ENCODE measurements at places on chromosomes 3 and 15.
A peak's percentile ranks its signal among the peaks of the same experiment; 100 is the strongest.

- DNase-seq, result no peak
Observed at GRCh38 chr15:78623786-78624497, 3.1 kb upstream of the CHRNA3 start.

DNA sequence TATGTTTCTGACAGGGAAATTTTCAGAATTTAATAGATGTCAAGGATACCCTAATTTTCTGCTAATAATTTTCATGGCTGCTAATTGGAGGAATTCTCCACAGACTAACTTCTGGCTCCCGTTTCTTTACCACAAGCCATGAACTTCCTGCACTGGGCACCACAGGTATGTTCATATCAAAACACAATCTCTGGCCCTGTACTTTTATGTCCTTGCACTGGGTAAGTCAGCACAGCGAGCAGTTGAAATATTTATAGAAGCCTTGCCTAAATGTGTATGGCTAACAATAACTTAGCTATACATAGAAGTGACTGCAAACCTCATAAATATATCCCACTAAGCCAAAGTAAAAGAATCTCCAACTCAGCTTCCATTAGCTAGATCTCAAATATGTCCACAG is 246.9 kb downstream of the ZIC1 start:
- DNase-seq, result no peak

- no peak for DNase-seq
Observed at GRCh38 chr3:149095487-149095886, 9.2 kb upstream of the HLTF start.

- DNase-seq, result no peak
Observed at GRCh38 chr3:127710155-127710941, 37.6 kb downstream of the ABTB1 start.

DNA sequence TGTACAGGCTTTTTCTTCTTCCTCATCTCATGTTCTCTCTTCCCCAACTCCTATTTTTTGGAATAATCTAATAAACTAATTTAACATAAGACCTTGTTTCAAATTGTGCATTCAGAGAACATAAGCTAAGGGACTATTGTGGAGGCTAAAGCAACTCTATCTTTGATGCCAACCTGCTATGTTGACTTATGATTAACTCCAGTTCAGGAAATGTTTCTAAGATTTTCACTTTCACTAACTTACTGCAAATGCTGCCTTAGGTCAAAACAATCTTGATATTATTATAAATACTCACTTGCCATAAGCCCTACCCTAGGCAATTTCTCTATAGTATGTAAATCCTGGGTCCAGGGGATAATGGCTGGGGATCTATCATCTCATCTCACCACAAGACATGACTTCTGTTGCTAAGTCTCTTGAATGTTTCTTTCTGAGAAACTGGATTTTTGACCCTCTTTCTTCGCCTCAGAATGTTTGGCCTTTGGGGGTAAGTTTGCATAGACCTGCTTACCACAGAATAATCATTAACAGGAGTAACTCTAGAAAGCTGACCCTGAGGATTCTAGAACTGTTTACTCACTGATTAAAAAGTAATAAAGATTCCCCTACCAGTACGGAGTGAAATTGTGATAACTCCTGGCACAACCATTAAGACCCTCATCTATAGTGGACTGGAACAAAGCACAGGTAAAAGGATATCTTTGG is 768.1 kb downstream of the GBE1 start:
- DNase-seq, result no peak

- no peak for DNase-seq
Observed at GRCh38 chr3:9022305-9023225, 59.3 kb upstream of the RAD18 start.

DNA sequence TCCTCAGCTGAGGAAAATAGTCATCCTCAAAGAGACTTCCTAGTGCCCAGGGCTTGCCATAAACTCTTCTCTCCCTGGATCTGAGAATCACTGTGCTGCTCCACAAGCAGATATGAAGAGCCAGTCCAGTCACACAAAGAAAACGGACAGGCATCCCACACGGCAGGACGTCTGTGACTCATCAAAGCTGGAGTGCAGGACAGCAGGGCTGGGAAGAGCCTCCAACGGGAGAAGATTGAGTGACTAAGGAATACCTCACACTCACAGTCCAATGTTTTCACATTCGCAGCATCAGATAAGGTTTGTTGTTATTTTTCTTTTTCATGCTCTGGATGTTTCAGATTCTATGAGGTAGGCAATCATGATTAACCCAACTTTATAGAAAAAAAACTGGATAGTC is 57.8 kb downstream of the NEK10 start:
- DNase-seq, result peak; percentile 73

GRCh38 chr3:37576996-37577395 is 284.7 kb upstream of the CTDSPL start:
- DNase-seq, result no peak

DNA sequence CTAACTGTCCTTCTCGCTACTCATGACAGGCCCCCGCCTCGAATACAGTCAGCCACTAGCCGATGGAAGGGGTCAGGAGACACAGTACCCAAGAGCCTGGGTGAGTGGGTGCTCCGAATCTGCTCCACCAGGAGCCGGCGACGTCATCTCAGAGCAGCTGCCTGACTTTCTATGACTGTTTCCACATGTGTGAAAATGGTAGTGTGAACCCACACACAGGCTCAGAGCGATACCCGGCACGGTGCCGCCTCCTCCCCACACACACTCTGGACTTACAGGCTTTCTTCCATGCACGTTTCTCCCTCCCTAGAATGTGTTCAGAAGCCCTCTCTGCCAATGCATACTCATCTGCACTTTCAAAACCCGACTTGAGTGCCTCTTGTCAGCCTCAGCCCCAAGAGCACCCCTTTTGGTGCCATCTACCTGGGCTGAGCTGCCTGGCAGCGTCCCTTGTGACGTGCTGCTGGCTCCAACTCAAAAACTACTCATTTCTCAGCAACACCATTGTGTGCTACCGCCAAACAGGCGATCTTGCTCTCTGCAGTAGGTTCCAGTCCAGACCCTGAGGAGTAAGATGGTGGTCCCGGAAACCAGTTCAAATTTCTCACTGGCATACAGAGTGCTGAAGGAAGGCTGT is 29.7 kb downstream of the VGLL4 start:
- no peak for DNase-seq

DNA sequence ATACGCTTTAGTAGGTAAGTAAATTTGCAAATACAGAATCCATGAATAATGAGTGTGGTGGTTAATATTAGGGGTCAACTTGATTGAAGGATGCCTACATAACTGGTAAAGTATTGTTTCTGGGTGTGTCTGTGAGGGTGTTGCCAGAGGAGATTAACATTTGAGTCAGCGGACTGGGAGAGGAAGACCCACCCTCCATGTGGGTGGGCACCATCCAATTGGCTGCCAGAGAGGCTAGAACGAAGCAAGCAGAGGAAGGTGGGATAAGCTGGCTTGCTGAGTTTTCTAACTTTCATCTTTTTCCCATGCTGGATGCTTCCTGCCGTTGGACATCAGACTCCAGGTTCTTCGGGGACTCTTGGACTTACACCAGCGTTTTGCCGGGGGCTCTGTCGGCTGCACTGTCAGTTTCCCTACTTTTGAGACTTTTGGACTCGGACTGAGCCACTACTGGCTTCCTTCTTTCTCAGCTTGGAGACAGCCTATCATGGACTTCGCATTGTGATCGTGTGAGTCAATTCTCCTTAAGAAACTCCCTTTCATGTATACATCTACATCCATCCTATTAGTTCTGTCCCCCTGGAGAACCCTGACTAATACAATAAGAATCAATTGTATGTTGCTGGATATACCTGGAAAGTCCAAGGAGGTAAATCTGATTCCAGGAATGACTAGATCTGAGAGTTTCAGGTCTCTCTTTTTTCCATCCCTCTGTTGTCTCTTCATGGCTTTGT is 25.8 kb upstream of the NEDD4 start:
- no peak for DNase-seq

GRCh38 chr3:29583861-29584260 is 303.0 kb downstream of the RBMS3 start:
- DNase-seq, result no peak

DNA sequence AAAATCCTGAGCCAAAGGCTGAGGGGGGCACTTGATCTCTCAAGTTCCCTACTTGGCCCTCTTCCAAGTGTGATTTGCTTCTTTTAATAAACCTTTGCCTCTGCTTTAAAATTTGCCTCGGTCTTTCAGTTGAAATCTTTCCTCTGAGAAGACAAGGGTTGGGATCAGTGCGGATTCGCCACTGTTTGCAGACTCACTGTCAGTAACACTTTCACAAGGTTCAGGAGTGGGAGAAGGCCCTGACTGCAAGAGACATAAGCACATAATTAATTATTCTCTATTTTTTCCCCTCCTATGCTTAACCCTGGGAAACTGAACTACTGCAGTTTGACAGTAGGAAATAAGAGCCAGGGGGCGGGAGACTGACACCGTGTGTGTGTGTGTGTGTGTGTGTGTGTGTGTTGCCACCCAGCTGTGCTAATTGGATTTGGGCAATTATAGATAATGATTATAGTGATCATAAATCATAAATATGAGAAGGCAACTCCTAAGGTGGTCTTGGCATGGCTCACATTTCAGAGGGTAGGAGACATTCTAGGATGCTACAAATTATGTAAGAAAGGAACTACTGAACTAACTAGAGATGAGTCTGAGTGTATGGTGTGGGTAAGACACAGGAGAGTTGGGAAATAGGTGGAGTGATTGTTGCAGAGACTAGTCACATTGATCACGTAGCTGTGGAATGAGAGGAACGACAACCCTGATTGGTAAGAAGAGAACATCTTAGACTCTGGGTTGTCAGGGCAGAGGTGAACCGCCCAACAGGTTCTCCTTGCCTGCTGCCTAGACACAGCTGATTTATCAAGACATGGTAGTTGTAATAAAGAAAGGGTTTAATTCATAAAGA is 5.5 kb upstream of the ZNF662 start:
- DNase-seq, result no peak

DNA sequence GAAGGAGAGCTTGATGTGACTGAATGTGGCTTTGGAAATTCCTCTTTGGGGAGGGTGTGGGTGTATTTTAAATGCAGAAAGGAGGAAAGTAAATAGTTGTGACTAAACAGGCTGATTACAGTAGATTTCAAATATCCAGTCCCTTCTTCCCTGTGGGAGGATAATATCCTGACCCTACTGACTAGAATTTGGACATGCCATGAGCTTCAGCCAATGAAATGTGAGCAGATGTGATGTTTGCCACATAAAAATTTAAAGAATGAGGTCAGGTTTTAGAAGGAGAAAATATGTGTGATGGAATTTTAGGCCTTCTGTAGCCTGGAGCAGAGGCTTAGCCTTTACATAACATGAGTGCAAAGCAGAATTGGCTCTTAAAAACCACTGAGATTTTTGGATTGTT is 1218.9 kb downstream of the ROBO2 start:
- no peak for DNase-seq

GRCh38 chr15:64131547-64131946 is 20.0 kb upstream of the SNX22 start:
- DNase-seq, result no peak

GRCh38 chr15:89587955-89588354 is 12.7 kb downstream of the TICRR start:
- DNase-seq, result peak; percentile 44

DNA sequence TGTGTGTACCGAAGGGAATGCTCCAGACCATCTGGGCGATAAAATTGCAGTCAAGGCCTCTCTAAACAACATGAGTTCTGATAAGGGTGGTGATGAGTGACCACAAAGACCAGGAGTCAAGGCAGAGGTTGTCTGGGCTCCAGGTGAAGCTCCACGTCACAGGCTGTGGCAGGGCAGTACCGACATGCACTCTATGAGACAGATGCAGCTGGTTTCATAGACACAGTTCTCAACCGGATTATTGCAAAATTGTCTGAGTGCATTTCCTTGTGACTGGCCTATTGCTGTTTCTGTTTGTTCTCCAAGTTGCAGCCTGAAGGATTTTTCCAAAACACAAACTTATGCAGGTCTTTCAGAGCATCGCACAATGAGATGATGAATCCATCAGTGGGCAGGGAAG is 157.5 kb upstream of the HES1 start:
- DNase-seq, result no peak

DNA sequence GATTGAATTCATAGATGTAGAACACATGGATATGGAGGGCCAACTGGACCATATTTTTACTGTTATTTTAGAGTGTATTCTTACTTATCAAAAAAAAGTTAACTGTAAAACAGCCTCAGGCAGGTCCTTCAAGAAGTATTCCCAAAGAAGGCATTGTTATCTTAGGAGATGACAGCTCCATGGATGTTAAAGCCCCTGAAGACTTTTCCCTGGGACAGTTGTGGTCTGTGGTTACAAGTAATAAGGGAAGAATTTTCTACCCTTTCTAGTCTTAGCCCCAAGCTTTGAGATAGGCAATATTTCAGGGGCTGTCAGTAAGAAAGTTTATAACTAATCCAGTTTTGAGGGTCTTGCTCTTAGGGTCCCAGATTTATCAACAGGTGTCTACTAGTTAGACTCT is 62.5 kb downstream of the LRRC49 start:
- DNase-seq, result no peak

DNA sequence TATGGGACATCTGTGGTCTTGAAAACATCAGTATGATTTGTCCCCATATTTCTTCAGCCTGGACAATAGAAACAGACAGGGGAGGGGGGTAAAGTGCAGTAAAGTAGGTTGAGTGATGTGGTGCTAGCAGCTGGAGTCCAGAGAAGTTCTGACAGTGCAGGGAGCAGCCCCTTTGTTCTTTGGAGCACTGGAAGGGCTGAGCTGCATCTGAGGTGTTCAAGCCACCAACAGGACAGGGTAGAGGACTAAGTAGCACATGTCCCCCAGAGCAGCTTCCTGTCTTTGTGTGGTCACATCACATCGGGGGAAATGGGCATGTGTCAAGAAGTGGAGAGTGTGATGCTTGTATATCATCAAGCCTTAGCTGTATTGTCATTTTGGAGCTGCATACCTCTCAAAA is 12.1 kb downstream of the MRPS22 start:
- DNase-seq, result no peak

GRCh38 chr15:44137750-44138149 is 57.3 kb downstream of the FRMD5 start:
- DNase-seq, result peak; percentile 55

DNA sequence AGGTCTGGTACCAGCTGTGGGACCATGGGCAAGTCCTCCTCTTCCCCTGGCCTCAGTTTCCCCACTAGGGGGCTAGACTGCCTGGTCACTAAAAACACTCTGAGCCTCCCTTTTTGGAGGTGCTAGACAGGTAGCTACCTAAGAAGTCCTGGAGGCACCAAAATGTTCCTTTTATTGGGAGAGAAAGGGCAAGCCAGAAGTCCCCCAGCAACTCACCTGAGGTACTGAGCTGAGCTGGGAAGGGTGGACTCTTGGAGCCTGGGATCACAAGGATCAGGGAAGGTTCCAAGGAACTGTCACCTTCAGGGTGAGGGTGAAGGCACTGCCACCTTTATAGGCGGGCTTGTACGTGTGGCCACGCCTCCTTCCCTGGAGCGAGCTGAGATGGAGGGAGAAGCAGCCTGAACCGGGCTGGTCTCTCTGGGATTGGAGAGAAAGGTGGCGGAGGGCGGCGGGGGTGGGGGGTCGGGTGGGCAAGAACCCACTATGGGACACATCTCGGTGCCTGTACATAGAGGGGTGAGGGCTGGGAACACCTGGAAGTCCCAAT is at the start of gene CYP1A1:
TSS of gene CYP1A1 (minus strand) at position 304 of the 550 bp plus-strand sequence. CDS start 2,431 bp downstream, outside the sequence.
- DNase-seq, result peak; percentile 43

GRCh38 chr3:78985981-78986380 is 781.8 kb downstream of the ROBO1 start:
- no peak for DNase-seq

All from dermis blood vessel endothelial cell (primary cell).